ENCODE measurements at places on chromosomes 6 and 20.

- no peaks in the 10 kb centered on the region for H3K4me1 ChIP-seq
- DNase-seq = no peak
- no peaks in the 10 kb centered on the region for H3K27me3 ChIP-seq
- H3K4me3 ChIP-seq = no peak overlapping the region
These were observed 72.7 kb downstream of the CLIC5 start for GRCh38 chr6:45942953-45943352.

DNA sequence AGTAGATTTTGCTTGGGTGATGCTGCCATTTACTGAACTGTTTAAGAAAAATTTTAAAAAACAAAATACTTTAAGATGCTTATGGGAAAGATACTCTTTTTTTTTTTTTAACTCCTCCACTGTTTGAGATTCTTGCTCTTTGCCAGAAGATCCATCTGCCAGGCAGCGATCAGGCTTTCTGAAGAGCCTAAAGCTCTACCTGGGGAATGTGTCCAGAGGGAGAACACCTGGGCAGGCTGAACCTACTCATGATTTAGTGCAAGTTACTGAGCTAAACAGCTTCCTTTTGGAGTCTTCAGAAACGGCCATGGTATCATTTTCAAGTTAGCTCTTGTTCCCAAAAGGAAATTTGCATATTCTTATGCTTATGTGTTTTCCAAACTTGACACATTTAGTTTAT is 23.5 kb upstream of the MLIP start:
- no peak overlapping the region for H3K4me3 ChIP-seq
- no peak for DNase-seq
- H3K27ac ChIP-seq = no peak overlapping the region
- H3K27me3 ChIP-seq = no peaks in the 10 kb centered on the region
- H3K36me3 ChIP-seq = no peaks in the 10 kb centered on the region

DNA sequence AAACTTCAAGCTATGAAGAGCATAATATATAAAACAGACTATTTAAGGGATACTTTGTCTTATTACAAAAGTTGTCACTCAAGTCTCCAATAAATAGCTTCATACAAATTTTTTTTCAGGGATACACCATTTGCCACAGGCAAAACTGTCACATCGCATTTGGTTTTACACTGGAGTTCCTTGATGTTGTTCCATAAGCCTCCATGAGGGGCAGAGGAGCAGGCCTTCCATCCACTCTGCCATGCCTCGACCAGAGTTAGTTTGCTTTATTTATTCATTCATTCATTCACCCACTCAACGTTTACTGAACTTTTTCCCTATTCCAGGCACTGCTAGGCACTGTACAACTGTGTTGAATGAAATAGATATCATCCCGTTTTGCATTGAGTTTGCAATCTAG is 246.6 kb downstream of the PHF3 start:
- no peaks in the 10 kb centered on the region for H3K4me1 ChIP-seq
- no peaks in the 10 kb centered on the region for H3K27me3 ChIP-seq
- H3K27ac ChIP-seq = no peak overlapping the region
- DNase-seq = no peak
- no peak overlapping the region for H3K4me3 ChIP-seq

- H3K36me3 ChIP-seq = no peaks in the 10 kb centered on the region
- peak overlapping the region; percentile 7 for H3K4me3 ChIP-seq
- DNase-seq = no peak
These were observed 355.2 kb upstream of the ARID1B start for GRCh38 chr6:156421933-156422332.

DNA sequence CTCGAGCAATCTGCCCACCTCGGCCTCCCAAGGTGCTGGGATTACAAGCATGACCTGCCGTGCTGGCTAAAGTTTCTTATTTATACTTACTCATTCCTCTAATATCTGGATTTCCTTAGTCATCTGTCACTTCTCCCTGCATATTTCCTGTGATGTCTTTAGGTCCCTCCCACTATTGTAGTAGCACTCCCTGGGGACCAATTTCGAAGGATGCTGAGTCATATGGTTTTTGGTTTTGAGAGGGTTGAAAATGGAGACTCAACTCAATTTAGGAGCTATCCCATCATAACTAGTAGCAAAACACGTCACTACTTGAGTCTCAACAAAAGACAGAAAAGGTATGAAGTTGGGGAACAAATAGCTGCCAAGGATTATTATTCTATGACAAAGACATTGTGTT is 20.2 kb downstream of the MCUR1 start:
- no peak for DNase-seq
- H3K36me3 ChIP-seq = peaks cover 14% of the 10 kb centered on the region
- peak overlapping the region; percentile 61 for H3K27ac ChIP-seq
